ENCODE measurements at places on chromosomes 7 and 10. TPM values are rescaled to one million over a fixed set of nuclear protein-coding genes. Genes with fewer than 3 reads are reported as not detected.

SLC39A12 gene
- total RNA-seq, result not detected

TMEM140 gene
- 46.9 TPM for total RNA-seq

EBLN1 gene
- not detected for total RNA-seq

DNA sequence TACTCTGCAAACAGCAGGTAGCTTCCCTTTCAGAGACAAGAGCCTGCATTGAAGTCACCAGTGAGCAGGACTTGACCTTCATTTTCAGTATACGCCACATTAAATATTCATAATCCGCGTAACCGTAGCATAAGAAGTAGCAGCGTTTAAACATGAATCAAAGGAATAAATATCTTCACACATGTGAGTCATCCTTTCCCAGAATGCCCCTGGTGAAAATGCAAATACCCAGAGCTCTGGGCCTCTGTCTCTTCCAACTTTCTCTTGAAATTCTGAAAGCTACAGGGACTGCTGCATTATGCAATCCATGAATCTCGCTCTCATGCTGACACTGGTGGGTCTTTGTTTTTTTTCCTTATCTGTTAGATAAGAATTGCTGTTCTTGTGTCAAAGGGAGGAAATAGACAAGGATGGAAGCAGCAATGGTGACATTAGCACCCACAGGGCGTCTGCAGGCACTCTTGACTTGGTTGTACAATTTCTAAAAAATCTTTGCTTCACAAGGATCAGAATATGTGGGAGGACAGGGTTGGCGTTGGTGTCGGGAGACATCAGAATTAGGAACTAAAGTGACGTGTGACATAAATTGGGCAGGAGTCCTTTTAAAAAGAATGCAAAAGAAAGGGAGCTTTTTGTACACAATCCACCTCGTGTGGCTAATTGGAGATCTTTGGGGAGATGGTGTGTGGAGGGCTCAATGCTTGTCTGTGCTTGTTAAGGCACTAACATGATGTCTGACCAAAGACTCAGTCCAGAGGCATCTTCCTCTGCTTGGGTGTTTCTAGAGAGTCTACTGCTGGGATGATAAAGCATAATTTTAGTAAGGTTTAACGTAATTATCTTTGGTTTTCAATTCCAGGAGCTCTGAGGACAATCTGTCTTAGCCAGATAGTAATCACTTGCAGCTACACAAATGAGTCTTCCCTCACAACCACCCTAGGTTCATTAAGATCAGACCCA lies 390.3 kb downstream of the KCNMA1 start:
- no peak for DNase-seq

- no peak for DNase-seq
Measured at GRCh38 chr10:30581779-30582380, 47.7 kb downstream of the LYZL2 start.

RSU1 gene
- total RNA-seq, result 25.1 TPM

GRCh38 chr7:28005075-28005846 lies 175.3 kb downstream of the JAZF1 start:
- DNase-seq, result no peak

GRCh38 chr7:474605-475424 lies 44.8 kb downstream of the PDGFA start:
- no peak for DNase-seq

DNA sequence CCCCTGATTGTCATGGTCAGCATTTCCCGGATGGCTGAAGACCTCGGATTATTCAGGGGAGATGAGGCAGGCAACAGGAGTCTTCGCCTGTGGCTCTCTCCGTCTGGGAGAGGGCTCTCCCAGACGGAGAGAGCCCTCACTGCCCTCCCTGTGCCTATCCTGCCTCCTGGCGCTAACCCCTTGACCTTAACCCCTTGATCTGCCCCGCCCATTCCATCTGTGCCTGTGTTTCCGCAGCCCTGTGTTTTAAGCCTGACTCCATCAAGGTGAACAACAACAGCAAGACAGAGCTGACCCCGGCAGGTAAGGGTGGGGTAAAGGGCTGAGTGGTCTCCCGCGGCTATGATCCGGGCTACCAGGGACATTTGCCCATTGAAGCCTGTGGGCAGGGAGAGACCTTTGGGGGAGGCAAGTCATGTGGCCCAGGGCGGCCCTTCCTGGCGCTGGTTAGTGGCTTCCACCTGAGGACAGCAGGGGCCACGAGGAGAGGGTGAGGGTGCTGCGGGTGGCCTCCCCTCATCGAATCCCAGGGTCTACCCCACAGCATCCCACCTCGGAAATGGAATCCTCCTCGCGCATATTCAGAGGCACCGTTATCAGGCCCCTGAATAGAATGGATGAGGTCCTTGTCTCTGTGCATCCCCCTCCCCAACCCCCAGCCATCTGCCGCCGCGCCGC lies 4.2 kb upstream of the MUC12 start:
- no peak for DNase-seq

DNA sequence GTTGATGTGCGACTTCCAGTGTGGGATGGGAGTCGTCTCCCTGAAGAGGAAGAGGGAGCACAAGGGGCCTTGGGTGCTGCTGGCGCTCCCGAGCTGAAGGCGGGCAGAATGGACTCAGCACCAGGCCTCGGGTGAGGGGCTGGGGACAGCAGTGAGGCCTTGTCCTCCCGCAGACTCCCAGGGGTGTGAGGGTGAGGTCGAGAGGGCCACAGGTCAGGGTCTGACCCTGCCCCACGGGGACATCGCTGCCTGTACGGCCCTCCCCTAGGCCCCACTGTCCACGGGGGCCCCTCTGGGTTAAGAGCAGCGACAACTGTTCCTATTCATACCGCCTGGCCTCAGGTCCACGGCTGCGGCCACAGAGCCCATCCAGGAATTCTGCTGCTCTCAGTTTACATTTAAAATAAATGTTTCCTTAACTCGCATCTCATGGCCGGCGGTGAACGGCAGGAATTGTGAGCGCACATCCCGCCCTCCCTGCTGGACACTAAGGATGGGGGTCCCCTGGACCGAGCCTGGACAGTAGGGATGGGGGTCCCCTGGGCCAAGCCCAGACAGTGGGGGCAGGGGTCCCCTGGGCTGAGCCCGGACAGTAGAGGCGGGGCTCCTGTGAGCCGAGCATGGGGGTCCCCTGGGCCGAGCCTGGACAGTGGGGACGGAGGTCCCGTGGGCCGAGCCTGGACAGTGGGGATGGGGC lies 61.7 kb downstream of the PDGFA start:
- no peak for DNase-seq
